Gastroesophageal sphincter (tissue), 4 donors: ENCODE measurements at places on chromosomes 2 and 18.

- ATAC-seq: no peak
These were observed 133.9 kb downstream of the GFPT1 start for GRCh38 chr2:69253112-69253511.

DNA sequence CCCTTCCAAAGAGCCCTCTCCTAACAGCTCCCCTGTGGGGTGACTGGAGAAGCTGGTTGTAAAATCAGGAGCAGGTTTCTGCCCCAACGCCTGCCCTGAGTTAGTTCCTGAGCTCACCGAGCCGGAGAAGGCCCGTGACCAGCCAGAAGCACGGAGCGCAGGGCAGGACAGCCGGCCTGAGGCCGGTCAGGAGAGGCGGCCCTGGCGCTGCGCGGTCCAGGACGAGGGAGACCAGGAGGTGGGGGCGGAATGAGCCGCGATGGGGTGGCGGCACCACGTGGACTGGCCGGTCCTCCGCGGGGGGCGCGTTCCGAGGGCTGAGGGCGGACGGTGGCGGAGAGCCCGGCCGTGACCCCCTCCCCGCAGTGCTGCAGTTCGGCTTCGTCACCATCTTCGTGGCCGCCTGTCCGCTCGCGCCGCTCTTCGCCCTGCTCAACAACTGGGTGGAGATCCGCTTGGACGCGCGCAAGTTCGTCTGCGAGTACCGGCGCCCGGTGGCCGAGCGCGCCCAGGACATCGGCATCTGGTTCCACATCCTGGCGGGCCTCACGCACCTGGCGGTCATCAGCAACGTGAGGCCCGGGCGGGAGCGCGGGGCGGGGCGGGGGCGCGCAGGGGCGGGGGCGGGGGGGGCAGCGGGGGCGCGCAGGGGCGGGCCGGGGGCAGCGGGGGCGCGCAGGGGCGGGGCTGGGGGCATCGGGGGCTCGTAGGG is 29.0 kb downstream of the ANO7 start:
- ATAC-seq: peak; percentile 86

DNA sequence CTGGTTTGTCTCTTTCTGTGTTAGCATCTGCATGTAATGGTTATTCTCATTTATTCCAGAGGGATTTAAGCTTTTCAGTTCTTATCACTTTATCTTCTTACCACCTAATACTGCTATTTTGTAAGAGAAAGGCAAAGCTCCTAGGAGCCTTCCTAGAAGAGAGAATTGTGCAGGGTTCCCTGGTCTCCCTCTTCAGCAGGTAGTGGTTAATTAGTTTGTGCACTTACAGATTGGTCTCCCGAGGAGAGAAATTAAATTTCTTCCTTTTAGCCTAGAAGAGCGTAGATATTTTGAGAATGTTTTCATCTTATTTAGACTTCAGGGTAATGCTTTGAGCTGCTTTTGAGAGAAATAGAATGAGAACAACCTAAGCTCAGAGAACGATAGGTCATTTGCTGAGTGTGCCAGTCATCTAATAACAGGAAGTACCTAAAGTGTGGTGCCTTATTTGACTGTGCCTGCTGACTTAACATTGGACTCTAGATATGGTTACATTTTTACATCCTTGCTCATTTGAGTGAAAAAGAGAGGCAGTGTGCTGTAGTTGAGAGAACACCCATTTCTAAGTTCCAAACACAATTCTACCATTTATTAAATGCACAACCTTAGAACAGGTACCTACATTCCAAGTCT is 651.4 kb downstream of the STK39 start:
- no peak for ATAC-seq

DNA sequence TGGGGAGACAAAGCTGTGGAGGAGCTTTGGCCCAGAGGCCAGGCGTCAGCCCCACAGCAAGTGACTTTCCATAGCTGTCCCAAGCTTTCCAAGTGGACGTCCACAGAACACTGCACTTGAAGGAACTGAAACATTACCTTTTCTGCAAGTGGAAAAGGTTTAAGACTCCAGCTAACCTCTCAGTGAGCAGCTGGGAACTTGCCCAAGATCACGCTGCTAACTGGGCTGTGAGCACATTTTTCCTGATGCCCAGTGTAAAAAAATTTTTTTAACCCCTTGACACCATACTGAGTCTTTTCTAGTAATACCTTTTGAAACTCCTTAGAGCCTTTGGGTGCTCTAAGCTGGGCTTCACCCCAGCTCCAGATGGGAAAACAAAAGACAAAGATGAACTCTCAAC is 256.7 kb downstream of the HAUS1 start:
- ATAC-seq: no peak

DNA sequence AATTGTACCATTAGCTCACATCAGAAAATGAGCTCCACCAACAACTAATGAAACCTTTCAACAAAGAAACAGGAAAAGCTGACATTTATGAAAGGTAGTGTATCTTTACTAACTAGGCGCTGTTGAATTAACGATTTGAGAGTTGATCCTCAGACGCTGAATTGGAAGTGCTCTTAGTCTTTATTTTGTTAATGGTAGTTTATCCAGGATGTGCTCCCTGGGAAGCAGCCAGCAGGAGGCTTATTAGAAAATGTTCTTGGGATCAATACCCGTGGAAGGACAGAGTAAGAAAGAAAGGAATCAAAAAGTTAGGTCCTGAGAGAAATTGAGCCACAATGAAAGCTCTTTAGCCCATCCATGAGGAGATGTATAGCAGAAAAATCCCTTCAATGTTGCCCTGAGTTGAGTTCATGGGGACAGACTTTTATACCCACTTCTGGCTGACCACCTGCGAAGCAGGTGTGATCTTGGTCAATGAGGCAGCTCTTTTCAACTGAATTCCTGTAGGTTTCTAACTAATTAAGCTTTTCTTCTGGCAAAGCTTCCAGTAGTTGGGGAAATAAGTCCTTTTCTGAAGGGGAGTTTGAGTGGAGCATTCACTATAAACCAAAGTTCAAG is 492.6 kb upstream of the REG3G start:
- ATAC-seq: no peak

DNA sequence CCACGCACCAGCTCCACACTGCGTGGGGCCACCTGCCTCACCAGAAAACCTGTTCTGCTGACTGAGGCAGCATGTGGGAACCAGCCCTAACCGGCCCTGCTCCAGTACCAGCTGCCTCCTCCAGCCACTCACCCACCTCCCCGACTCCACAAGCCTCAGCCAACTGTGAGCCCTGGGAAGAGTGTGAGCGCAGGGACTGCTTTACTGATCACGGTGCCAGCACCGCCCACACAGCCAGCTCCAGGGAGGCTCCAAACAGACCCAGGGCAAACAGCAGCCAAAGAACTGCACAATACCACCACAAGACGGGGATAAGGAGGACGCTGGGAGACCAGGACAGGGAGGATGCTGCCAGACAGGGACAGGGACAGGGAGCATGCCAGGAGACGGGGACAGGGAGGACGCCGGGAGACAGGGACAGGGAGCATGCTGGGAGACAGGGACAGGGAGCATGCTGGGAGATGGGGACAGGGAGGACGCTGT is 28.4 kb downstream of the EIPR1 start:
- no peak for ATAC-seq

GRCh38 chr2:160406591-160407392 is 86.8 kb downstream of the RBMS1 start:
- peak; percentile 16 for ATAC-seq

GRCh38 chr2:61151436-61151835 is 10.6 kb upstream of the C2orf74 start:
- no peak for ATAC-seq

GRCh38 chr2:3807853-3808252 is 104.5 kb downstream of the DCDC2C start:
- no peak for ATAC-seq

- ATAC-seq: no peak
These were observed 578.1 kb downstream of the PIK3C3 start for GRCh38 chr18:42533009-42533575.

DNA sequence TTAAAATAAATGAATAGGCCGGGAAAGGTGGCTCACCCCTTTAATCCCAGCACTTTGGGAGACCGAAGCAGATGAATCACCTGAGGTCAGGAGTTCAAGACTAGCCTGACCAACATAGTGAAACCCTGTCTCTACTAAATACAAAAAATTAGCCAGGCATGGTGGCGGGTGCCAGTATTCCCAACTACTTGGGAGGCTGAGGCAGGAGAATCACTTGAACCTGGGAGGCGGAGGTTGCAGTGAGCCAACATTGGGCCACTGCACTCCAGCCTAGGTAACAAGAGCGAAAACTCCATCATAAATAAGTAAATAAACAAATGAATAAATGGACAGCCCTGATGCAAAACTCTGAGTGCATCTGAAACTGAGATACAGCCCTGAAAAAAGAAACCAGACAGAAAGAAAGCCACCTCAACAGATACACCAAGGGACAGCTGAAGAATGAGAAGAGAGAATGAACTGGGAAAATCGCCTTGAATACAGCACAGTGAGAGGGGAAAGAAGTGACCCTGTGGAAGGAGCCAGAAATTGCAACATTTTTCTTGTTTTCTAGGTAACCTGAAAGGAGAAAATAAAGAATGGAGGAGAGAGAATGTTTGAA is 64.4 kb downstream of the TRABD2A start:
- ATAC-seq: no peak

- ATAC-seq: no peak
These were observed 19.8 kb downstream of the GRHL1 start for GRCh38 chr2:9971105-9971818.

GRCh38 chr2:30254685-30255001 is 23.3 kb downstream of the LBH start:
- ATAC-seq: no peak

GRCh38 chr2:233448220-233448559 is 93.9 kb downstream of the DGKD start:
- no peak for ATAC-seq

GRCh38 chr2:178723786-178724346 is 83.4 kb downstream of the TTN start:
- no peak for ATAC-seq
